DND-41 (cell line): ENCODE measurements at places on chromosomes 7 and 10.

DNA sequence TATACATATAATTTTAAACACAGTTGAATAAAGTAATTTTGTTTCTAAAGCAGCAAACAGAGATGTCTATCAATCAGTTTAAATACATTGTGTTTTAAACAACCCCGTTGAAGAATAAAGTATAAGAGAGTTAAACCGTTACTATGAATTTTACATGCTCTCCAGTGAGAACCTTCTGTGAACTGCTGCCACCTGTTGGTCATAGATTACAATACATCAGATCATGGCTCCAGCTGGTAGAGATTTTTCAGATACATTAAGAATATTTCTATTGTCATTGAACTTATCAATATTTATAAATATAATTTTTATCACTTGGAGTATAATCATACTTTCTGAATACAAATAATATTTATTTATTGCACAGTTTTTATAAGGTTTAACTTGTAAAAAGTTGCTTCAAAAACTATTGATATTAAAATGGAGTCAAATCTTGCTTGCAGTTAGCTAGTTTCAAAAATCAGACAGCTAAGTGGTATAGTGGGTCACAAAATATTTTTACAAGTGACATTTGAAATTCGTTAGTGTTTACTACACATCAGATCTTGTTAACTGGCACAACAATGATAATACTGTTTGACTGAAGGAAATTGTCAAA lies 561.2 kb upstream of the PHF14 start:
- DNase-seq = peak; percentile 30

DNA sequence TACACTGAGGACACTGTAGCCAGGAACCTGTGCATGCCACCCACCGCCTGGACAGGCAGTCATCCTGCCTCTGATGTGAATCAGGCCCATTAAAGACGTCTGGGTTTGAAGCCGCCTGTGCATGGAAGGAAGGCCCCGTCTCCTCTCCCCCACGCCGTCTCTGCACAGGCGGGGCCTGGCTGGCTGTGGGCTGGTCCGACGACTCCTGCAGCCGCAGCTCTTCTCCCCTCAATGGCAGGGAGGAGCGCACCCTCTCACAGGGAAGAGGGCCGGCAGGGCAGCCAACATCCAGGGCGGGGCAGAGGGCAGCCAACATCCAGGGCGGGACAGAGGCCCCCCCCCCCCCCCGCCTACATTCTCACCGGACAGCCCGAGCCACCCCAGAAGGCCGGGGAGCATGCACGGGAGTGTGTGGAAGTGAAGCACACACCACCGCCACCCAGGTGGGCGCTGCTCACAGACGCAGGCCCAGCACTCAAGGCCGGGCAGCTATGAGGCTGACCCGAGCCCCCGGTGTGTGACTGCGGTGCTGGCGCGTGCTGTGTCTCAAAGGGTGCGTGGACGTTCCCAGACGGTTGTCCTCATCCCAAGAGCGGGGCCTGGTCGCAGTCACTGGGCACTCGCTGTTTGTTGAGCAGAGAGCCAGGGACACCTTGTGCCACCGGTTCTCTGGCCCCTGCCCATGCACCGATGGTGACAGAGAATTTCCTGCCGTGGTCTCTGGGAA lies 19.1 kb downstream of the DPYSL4 start:
- DNase-seq = no peak

GRCh38 chr10:91713461-91714072 lies 80.7 kb upstream of the PPP1R3C start:
- no peak for DNase-seq

DNA sequence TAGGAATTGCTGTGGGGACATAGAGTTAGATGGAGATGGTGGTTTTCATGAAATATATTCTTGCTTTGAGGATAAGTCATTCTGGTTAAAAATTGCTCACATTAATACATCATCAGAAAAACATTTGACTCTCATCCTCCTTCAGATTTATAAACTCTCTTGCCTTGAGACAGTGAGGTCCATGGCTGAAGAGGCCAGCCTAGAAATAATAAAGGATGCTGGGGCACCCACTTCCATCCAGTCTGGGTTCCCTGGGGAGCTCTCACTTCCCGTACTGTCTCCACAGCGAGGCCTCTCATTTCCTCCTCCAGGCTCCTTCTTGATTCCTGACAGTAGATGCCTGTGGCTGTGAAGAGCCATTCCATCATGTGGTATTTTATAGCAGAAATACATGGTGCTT lies 73.3 kb upstream of the PRKG1 start:
- no peak for DNase-seq

DNA sequence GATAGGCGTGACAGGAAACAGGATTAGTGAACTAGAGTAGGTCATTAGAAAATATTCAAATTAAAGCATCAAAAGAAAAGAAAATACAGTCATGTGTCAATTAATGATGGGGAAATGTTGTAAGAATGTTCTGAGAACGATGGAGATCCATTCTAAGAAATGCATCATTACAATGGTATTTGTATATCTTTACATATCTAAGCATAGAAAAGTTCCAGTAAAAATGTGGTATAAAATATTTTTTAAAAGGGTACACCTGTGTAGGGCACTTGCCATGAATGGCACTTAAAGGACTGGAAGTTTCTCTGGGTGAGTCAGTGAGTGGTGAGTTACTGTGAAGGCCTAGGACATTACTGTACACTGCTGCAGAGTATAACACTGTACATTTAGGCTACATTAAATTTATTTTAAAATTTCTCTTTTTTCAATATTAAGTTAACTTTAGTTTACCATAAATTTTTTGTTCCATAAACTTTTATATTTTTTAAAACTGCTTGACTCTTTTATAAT lies 282.5 kb downstream of the BMPER start:
- DNase-seq = no peak

GRCh38 chr10:76255241-76255640 lies 823.8 kb downstream of the LRMDA start:
- no peak for DNase-seq

DNA sequence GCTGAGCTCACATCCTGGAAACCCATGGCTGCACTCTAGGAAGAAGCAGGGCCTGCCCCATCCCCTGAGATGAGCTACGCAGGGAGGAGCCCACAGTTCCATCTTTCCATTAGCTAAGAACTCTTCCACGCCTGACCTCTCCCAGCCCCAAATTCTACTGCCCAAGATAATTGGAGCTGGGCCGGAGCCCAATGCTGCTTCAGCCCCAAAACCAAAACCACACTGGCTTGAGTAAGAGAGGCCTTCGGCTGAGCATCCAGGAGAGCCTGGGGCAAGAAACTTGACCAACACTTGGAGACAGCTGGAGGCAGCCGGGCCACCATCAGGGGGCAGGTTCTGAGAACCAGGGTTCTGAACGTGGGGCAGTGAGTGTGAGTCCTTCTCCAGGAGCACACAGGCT lies 116.1 kb upstream of the ZMIZ1 start:
- DNase-seq = no peak

- no peak for DNase-seq
Observed at GRCh38 chr10:33800986-33801385, 466.5 kb upstream of the NRP1 start.

GRCh38 chr7:94301024-94301586 lies 93.6 kb upstream of the COL1A2 start:
- no peak for DNase-seq

DNA sequence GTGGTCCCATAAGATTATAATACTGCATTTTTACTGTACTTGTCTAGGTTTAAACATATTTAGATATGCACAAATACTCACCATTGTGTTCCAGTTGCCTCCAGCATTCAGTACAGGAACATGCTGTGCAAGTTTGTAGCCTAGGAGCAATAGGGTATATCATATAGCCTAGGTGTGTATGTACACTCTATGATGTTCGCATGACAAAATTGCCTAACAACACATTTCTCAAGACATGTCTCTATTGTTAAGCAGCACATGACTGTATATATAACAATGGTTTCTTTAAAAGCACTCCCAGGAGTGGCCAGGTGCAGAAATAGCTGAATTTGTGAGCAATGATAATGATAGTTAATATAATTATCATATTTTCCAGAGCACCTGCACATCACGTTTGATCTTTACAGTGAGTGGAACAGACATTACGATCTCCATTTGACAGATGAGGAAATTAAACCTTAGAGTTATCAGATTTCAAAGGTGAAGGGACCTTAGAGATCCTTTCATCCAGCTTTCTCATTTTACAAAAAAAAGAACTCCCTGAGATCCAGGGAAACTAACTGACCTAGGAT lies 99.2 kb upstream of the PDCD4 start:
- no peak for DNase-seq

DNA sequence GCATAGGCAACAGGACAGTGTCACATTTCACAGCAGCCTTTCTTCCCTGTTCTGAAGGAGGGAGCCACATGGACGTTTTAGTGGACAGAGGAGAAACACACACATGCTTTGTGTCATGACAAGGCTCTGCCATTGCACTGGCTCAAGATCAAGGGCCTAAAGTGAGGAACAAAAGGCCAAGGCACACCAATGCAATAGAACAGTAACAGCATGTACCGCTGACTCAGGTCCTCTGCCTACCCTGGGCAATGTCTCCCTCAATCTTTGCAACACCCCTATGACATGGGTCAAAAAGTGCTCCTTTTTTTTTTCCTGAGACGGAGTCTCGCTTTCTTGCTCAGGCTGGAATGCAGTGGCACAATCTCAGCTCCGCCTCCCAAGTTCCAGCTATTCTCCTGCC lies 57.8 kb upstream of the SDK1 start:
- no peak for DNase-seq

- no peak for DNase-seq
Observed at GRCh38 chr7:99083733-99084132, 60.2 kb downstream of the SMURF1 start.

- DNase-seq = no peak
Observed at GRCh38 chr10:93165367-93165766, 91.7 kb downstream of the CYP26A1 start.

DNA sequence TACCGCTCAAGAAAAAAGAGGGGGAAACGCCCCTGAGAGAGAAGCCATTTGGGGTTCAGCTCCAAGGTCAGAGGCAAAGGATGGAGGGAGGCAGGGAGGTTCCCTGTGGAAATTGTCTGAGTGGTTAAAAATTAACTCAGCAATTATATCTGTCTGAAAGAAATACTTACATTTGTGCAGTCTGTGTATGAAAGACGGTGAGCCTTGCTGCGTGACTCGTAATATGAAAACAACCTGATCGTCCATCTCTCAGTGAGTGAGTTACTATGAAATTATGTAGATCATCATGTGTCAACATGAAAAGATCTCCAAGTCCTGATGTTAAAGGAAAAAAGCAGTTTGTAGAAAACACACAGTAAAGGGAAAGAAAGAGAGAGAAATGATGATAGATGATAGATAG lies 67.2 kb upstream of the FAM204A start:
- no peak for DNase-seq

- no peak for DNase-seq
Observed at GRCh38 chr7:17312641-17313040, 14.2 kb downstream of the AHR start.

- DNase-seq = peak; percentile 96
Observed at GRCh38 chr7:138903186-138903820, 77.9 kb downstream of the KIAA1549 start.

GRCh38 chr7:112021379-112022044 lies 184.7 kb downstream of the DOCK4 start:
- DNase-seq = no peak

- DNase-seq = peak; percentile 66
Observed at GRCh38 chr7:142445019-142445686, 187.3 kb upstream of the PRSS58 start.

DNA sequence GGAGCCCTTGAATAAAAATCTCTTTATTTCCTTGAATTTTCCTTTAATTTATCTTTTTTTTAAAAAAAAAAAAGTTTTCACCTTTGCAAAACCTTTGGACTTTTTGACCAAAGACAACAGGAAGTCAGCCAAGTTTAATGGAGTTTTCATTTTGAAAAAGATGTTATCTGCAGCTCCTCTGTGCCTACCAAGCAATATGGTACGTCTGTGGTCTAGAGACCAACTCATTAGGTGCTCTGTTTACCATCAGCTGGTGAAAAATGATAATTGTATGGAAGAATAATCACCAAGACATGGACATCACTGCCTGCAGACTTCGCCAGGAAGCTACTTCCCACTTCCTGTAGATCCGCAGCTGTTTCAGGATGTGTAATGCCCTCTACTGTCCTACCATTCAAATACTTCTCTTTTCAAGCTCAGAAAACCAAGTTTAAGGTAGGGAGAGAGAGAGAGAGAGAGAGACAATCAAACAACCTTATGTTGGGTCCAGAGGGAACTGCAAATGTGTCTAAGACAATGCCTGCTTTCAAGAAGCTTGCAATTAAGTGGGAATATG lies 18.7 kb downstream of the PLXNA4 start:
- no peak for DNase-seq

DNA sequence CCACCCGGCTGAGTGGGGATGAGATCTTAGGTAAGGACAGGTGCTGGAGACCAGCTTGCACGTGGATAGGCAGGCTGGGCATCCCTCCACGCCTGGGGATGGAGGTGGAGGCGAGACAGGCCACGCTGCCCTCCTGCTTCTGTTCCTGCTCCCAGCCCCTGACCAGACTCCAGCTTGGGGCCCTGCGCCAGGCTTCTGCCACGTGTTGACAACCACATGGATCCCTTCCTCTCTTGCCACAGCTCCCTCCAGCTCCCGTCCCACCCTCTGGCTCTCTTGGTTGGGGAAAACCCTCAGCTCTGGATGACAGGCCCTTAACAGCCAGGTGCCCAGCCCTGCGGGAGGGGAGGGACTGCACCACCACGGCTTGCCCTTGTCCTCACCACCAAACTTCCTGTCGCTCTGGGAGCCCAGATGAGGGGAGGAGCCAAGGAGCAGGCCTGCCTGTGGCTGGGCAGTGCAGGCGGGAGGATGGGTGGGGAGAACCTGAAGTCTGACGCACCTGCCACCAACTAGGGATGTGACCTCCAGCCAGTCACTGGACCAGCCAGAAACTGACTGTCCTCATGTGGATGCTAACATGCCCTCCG lies 36.0 kb downstream of the KCNH2 start:
- DNase-seq = peak; percentile 69

DNA sequence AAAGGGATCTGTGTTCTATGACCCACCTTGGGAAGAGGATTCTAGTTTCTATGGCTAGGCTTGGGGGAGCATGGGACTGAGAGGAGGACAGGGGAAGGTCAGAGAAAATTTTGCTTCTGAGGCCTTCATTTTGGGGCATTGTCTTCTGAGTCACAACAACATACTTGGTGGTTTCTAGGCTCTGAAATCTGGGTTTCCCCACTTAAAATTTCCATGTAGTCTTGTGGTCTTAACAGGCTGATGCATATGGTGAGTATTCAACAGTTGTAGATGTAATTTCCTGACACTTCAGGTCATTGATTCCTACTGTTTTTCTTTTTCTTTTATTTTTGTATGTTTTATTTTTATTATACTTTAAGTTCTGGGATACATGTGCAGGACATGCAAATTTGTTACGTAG lies 88.5 kb downstream of the ANKRD7 start:
- no peak for DNase-seq

DNA sequence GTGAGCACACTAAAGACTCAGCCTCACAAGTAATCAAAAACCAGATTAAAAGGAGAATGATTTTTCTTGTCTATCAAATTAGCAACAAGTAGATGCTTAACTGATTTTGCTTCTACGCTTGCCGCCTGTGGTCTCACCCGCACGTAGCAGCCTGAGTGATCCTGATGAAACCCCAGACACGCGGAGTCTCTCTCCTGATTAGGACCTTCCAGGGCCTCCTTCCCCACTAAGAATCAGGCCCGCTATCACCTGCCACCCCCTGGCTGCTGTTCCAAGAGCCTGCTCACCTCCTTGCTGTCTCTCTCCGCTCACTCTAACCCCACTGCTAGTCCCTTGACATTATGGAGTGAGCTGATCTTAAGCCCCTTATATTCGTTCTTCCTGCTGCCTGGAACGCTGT lies 325.9 kb upstream of the NRP1 start:
- no peak for DNase-seq
